ENCODE measurements at places on chromosomes 12 and 14. TPM values are rescaled to one million over a fixed set of nuclear protein-coding genes. Genes with fewer than 3 reads are reported as not detected.
A peak's percentile ranks its signal among the peaks of the same experiment; 100 is the strongest.

GRCh38 chr12:104956870-104957718 lies 996 bp downstream of the SLC41A2 start:
- no peak for DNase-seq
- peaks cover 51% of the 10 kb centered on the region for H3K27me3 ChIP-seq
- H3K36me3 ChIP-seq, result no peaks in the 10 kb centered on the region
- peak overlapping the region; percentile 64 for H3K4me3 ChIP-seq

DNA sequence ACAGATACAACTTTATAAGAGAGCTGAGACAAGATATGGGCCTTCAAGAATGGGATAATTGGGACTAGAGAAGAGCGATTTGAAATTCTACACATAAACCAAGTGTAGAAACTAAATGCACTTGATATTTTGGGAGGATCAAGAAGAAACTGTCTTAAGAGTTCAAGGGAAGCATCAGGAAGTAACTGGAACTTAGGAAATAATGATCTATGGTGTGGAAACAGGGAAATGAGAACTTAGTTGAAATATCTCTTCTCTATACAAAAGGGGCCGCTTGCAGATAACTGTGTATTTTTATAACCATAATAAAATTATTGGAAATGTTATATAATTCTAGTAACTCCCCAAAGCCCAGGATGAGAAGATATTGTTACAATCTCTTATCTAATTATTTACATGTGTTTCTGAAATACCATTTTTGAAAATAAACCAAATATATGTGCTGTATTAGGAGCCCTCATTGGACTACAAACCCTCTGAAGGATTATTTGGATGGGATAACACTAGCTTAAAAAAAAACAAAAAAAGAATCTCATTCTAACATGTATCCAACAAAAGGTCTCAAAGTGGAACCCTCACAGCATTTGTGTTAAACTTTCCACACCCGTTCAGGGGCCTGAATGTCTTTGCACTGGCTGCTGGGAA lies 84.7 kb upstream of the FLRT2 start:
- H3K36me3 ChIP-seq, result no peaks in the 10 kb centered on the region
- peaks cover 8% of the 10 kb centered on the region for H3K4me1 ChIP-seq
- H3K4me3 ChIP-seq, result no peak overlapping the region

DNA sequence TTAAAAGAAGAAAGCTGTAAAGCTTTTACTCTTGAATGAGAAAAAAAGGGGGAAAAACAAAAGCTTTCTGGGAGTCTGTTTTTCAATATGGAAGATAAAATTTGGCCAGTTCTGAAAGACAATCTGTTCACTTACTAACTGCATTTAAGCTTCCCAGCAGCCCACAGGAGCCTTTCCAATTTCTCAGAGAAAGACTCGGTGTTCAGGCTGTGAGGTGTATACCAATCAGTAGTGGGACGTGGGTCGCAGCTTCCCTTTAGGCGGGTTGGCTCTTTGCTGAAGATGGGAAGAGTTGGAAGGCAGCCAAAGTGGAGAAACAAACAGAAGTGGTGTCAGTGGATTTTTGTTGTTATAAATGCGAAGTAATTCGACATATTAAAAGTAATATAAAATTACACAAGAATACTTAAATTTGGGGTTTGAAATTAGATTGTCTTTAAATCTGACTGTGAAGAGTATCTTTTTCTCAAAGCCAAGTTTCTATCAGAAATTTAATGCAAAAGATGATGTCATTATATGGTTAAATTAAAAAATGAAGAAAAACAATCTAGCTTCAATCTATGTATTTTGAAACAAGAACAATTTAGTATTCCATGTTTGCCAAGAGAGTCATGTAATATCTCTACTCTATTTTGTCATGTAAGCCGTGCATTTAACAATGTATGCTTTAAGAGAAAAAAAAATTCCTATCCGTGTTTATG lies 590.2 kb upstream of the ATXN7L3B start:
- H3K4me3 ChIP-seq, result no peak overlapping the region
- no peaks in the 10 kb centered on the region for H3K27me3 ChIP-seq
- H3K27ac ChIP-seq, result no peak overlapping the region
- no peak for DNase-seq
- H3K4me1 ChIP-seq, result no peaks in the 10 kb centered on the region

GRCh38 chr14:24605435-24606190 lies 3.9 kb downstream of the GZMH start:
- H3K27ac ChIP-seq, result no peak overlapping the region
- H3K36me3 ChIP-seq, result no peaks in the 10 kb centered on the region
- no peak overlapping the region for H3K4me3 ChIP-seq
- peak; percentile 23 for DNase-seq
- H3K27me3 ChIP-seq, result no peaks in the 10 kb centered on the region

GRCh38 chr12:1595026-1595561 lies 713 bp upstream of the FBXL14 start:
- H3K4me1 ChIP-seq, result peaks cover 22% of the 10 kb centered on the region
- no peaks in the 10 kb centered on the region for H3K36me3 ChIP-seq
- DNase-seq, result no peak
- peak overlapping the region; percentile 73 for H3K4me3 ChIP-seq
- H3K27ac ChIP-seq, result peak overlapping the region; percentile 96

DNA sequence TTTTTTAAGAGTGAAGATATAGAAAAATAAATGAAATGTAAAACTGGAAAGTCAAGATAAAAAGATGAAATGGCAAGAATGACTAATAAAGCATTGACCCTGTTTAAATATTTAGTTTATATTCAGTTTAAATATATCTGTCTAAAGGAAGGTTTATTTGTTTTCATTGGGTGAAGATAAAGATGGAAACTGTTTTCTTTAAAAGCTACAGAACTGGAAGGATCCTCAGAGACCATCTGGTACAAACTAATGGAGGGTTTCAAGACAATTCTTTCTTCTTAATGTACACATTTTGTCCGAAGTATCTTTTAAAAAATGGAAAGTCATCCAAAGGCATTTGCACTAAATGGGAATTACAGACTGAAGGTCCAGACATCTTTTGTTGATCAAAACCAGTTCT lies 142.6 kb downstream of the EPS8 start:
- H3K27me3 ChIP-seq, result no peaks in the 10 kb centered on the region
- H3K4me3 ChIP-seq, result no peak overlapping the region
- H3K4me1 ChIP-seq, result no peaks in the 10 kb centered on the region
- DNase-seq, result no peak
- no peak overlapping the region for H3K27ac ChIP-seq
- H3K36me3 ChIP-seq, result no peaks in the 10 kb centered on the region

DNA sequence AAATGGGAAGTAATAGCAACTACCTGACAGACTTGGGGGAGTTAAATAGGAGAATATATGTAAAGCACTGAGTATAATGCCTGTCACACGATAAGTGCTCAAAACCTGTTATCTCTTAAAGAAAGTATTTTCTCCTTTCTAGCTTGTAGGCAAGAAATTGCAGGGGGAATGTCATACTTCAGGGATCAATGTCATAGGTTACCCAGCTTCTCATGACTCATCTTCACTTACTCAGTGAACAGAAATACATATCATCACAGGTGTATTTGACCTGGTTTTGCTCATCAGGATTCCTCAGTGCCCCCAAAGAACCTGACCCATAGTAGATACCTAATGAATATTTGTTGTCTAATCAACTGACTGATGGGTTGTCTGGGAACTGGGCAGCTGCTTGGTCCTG lies 285.0 kb upstream of the ATP2B1 start:
- no peak overlapping the region for H3K4me3 ChIP-seq
- no peak for DNase-seq
- H3K4me1 ChIP-seq, result no peaks in the 10 kb centered on the region
- no peaks in the 10 kb centered on the region for H3K36me3 ChIP-seq
- H3K27ac ChIP-seq, result no peak overlapping the region

Gene P2RX2
- not detected for total RNA-seq

Gene KRT74
- not detected for total RNA-seq

DNA sequence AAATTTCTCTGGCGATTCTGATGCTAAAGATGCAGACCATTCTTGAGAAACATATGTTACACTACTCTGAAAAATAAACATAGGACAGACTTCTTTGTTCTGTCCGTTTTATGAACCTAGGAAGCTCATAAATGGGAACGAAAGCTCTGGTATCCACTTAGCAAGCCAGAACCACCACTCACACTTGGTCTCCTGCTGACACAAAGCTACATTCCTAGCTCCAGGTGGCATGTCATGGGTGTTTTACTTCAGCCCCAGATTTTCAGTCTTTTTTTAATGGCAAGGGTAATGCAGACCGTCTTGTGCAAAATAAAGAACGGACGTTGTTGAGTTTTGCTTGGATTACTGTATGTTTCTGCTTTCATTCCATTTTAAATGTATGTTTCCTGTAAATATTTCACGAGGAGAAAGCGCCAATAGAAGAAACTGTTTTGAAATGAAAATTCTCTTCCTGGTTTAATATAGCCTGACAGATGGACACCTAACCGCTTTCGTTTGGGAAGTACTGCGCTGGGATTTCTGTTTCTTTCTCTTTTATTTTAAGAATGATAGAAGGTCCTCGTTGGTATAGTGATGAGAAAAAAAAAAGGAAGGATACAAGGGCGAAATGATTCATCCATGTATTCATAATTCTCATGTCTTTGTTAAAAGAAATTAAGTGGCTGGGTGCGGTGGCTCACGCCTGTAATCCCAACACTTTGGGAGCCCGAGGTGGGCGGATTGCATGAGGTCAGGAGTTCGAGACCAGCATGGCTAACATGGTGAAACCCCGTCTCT lies 871 bp upstream of the COQ5 start:
- peak overlapping the region; percentile 89 for H3K27ac ChIP-seq
- H3K4me1 ChIP-seq, result peaks cover 6% of the 10 kb centered on the region
- no peaks in the 10 kb centered on the region for H3K36me3 ChIP-seq
- no peak for DNase-seq
- no peaks in the 10 kb centered on the region for H3K27me3 ChIP-seq

- H3K27me3 ChIP-seq, result no peaks in the 10 kb centered on the region
- H3K4me1 ChIP-seq, result peaks cover 50% of the 10 kb centered on the region
- peak overlapping the region; percentile 45 for H3K27ac ChIP-seq
Observed at GRCh38 chr12:105109465-105110212, 2.1 kb downstream of the WASHC4 start.

GRCh38 chr14:74593241-74593953 lies 18.6 kb downstream of the LTBP2 start:
- peak overlapping the region; percentile 68 for H3K27ac ChIP-seq
- H3K36me3 ChIP-seq, result no peaks in the 10 kb centered on the region
- H3K4me1 ChIP-seq, result peaks cover 38% of the 10 kb centered on the region
